Stimulated activated CD8-positive, alpha-beta memory T cell treated with anti-CD3 and anti-CD28 coated beads, Interleukin-2, amount 100 ng/mL, for 1 hour (primary cell): ENCODE measurements at places on chromosomes 3 and 15.

DNA sequence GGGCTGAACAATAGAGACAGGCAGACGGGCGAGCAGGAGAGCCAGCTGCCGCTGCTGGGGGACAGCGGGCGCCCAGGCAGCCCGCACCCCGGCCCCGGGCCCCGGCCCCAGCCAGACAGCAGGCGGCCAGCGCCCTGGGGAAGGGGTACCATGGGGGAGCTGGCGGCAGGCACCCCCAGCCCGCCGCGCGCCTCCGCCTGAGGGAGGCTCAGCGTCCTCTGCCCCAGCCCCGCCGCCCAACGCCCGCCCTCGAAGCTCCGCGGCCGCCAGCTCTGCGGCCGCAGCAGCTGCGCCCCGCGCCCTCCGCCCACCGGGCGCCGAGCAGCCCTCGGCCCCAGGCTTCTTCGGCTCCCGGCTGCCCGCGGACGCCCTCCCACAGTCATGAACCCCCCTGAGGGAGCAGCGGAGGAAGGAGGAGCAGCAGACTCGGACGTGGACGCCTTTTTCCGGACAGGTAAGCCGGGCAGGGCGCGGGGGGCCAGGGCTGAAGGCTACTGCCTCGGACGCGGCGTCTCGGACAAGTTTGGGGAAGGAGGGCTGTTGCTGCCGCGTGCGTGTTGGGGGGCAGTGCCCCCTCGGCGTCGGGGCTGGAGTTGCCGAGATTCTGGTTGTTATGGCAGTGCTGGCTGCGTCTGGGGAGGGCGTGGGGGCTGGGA, 41.6 kb upstream of the ROPN1 start:
- DNase-seq = no peak

DNA sequence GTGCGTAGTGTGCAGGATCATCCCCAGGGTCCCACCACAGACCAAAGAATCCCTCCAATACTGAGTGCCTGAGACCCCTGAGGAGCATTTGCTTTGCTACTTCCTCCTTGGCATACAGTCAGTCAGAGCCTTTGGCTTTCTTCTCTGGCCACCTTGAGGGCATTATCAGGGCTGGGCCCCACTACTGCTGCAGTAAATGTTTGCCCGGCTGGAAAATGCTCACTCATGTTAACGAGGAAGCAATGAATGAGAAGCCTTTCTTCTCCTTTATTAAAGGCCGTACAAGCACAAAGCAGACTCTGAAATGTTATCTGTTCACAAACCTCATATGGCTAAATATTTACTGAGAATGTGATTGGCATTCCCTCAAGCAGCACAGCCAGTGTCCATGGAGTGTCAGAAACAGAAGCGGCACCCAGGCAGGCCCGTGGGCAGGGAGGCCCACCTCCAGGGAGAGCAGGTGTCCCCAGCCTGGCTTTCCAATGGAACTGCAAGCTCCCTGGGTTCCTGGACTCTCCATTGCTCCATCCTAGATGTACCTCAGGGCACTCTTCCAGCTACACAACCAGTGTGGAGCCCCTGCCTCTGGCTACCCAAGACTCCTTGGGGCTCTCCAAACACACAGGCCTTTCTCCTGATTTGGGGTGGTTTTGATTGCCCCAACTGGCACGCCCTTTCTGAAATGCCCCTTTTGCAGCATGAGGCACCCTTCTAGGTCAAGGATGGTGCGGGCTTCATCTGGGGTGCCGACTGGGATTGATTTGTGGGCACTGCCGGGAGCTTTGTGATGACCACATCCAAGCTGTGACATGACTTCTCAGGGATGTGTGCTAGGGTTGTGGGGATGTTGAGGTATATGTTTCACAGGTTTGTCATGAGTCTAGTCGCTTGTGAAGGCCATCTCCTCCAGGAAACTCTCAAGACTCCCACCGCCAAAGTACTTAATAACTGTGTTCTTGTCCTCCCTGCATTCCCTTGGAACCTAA, 195.6 kb downstream of the FAM43A start:
- DNase-seq = no peak

DNA sequence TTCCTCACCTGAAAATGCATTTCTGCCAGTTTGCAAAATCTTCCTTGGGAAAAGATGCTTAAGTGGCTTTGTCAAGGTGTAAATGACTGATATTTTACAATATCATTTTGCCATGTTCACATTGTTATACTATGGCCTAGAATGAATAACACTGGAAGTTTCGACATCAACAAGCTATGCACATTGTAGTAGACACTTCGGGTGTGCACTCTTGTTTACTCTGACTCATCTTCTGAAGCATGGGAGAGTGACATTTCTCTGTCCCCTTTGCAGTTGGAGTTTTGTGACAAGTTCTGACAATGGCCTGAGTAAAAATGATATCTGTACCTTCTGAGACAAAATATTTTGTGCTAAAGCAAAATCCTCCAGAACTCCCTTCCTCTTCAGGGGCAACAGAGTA, 567.0 kb upstream of the RGMA start:
- DNase-seq = no peak

DNA sequence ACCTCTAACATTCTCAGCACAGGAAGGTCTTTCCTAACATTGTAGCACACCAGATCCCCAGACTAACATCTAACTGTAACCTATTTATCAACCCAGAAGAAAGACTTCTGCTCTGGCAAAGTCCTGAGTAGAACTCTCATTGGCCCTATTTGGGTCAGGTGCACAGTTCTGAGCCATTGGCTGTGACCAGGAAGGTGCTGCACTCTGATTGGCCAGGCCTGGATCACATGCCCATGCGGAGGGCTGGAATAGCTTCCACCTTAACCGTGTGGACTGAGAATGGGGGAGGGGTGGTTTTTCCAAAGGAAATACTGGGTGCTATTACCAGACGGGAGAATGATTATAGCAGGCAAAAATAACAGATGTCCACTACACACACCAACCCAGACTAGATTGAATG, 11.5 kb downstream of the FEZF2 start:
- no peak for DNase-seq

- DNase-seq = no peak
These were observed 73.5 kb downstream of the EDEM1 start for GRCh38 chr3:5260992-5261501.

GRCh38 chr3:126907557-126907956, 75.4 kb upstream of the PLXNA1 start:
- DNase-seq = no peak

DNA sequence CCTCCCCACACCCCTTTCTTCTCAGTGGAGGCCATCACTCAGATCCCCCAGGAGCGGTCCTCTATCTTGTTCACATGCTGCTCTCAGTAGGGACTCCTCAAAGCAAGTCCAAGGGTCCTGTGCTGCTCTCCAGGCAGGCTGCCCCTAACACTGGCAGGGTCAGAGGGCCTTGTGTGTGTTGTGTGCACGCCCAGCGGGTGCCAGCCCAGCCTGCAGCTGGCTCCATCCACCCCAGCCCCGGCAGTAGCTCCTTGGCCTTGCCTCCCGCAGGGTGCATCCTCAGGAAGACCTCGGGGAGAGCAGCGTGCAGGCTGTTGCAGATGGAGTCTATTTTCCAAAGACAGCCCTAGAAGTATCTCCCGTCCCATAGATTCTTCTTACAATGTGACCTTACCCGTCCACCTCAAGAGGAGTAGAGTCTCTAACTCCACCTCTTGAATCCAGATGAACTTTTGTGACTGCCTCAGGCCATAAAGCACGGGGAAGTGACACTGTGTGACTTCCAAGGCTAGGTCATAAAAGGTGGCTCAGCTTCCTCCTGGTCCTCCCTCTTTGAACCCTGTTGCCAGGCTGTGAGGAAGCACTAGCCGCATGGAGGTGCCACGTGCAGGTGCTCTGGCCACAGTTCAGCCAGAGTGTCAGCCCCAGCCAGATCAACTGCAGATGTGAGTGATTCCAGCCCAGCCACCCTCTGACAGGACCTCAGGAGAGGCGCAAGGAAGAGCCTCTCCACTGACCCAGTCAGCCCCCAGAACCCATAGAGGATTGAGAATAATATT, 531.6 kb downstream of the SHQ1 start:
- DNase-seq = no peak

DNA sequence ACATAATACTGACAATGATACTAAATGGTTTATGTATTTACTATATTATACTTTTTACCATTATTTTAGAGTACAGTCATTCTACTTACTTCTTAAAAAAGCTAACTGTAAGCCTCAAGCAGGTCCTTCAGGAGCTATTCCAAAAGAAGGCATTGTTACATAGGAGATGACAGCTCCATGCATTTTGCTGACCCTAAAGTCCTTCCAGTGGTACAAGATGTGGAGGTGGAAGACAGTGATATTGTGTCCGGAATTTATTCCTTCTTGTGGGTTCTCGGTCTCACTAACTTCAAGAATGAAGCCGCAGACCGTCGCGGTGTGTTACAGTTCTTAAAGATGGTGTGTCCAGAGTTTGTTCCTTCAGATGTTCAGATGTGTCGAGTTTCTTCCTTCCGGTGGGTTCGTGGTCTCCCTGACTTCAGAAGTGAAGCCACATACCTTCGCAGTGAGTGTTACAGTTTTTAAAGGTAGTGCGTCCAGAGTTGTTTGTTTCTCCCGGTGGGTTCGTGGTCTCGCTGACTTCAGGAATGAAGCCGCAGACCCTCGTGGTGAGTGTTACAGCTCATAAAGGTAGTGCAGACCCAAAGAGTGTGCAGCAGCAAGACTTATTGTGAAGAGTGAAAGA, 20.9 kb downstream of the AVEN start:
- no peak for DNase-seq

- no peak for DNase-seq
These were observed 22.6 kb downstream of the METTL6 start for GRCh38 chr3:15404767-15405166.

DNA sequence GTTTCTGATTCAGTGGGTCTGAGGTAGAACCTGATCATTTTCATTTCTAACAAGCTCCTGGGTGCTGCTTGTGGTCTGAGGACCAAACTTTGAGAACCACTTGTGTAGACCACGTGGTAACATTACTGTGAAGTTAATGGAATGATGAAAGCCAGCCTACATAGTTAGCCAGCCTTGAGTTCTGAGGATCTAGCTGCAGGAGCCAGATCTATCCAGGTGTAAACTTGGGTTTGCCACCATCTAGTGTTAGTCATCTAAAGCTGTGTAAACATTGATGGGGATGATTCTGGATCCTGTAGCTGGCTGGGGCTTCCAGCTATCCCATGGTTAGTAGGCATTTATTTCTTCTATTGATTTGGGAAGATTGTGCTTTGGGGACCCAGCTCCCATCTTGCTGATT, 170.0 kb downstream of the TMEM108 start:
- DNase-seq = no peak

DNA sequence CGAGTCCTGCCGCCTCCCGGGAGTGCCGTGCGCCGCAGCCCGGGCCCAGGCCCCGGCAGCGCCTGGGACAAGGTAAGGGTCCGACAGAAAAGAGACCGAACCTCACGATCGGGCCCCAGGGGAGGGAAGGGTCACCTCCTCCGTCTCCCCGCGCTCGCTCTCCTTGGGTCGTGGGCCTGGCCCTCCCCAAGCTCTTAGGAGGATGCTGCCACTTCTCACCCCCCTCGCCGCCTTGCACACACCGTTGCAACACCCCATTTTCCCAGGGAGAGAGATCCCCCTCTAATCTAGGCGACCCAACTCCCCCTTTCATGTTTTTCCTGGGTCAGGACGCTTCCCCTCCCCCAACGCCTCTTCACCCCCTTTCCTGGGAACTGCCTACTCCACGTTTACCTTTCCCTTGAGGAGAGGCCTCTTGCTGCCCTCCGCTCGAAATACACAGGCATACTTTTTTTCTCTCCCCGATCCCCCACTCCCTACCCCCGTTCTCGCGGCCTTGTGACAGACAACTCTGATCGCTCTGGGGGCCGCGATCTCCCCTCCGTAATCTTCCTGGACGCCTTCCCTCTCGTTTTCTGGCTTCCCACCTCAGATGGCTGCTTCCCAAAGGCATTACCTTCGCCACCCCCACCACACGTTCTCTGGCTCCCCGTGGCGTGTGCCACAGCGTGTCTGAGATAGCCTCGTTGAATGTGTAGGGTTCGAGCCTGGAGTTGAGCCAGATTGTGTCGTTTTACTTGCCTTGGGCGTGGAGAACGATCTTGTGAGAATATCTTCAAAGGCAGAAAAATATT, 688 bp downstream of the SETD5 start:
- DNase-seq = peak; percentile 9

DNA sequence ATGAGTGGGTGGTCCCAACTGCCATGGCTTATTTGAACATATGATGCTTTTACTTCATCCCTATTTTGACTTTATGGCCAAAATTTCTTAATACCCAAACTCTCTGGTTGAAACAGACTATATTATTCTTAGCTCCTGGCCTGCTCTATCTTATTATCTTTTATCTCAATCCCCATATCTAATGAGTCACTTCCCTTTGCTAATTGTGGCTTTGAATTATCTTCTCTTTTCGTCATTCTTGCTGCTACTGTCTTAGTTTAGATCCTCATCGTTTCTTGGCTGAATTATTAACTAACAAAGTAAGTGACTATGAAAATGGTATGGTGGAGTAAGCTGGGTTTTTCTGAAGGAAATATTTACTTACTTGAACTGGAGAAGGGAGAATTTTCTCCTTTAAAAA, 28.2 kb upstream of the DNAJC19 start:
- no peak for DNase-seq

- DNase-seq = no peak
These were observed 134.1 kb downstream of the ISL2 start for GRCh38 chr15:76470691-76471090.
